ENCODE measurements at places on chromosomes 1 and 21. TPM values are rescaled to one million over a fixed set of nuclear protein-coding genes. Genes with fewer than 3 reads are reported as not detected.

ERO1B gene
- 2.7 TPM for total RNA-seq

SAMSN1 gene
- total RNA-seq = not detected

CA14 gene
- total RNA-seq = not detected

MCOLN2 gene
- total RNA-seq = 1.9 TPM

BMP8B gene
- total RNA-seq = 5.2 TPM

NHLH1 gene
- total RNA-seq = 0.40 TPM

SLAMF8 gene
- total RNA-seq = 0.16 TPM

TMEM54 gene
- 27.0 TPM for total RNA-seq

IL23R gene
- total RNA-seq = not detected

CLDN8 gene
- not detected for total RNA-seq

JAM2 gene
- total RNA-seq = not detected

CIART gene
- 2.7 TPM for total RNA-seq

RSPH1 gene
- total RNA-seq = 0.66 TPM

AQP10 gene
- total RNA-seq = not detected

AUNIP gene
- total RNA-seq = 8.3 TPM

RNF115 gene
- 11.6 TPM for total RNA-seq

LRRIQ3 gene
- 0.87 TPM for total RNA-seq

SLAMF9 gene
- 0.41 TPM for total RNA-seq

TRPM2 gene
- total RNA-seq = 8.3 TPM

RHOU gene
- total RNA-seq = 18.4 TPM

CELA3B gene
- total RNA-seq = not detected

SPRR1B gene
- not detected for total RNA-seq

UBXN10 gene
- total RNA-seq = not detected

GUCA2A gene
- not detected for total RNA-seq

AIRE gene
- not detected for total RNA-seq

KRTAP11-1 gene
- total RNA-seq = not detected

KCNQ4 gene
- total RNA-seq = 0.38 TPM

RUNX1 gene
- 9.4 TPM for total RNA-seq

CD58 gene
- total RNA-seq = 22.0 TPM

IL10RB gene
- total RNA-seq = 17.5 TPM

SIPA1L2 gene
- 6.7 TPM for total RNA-seq

RPTN gene
- 0.02 TPM for total RNA-seq

Measured in A549 treated with AZD2906 at 1 μM for 4 hours (cell line).